Neuronal stem cell (in vitro differentiated cells): ENCODE measurements at places on chromosomes 1 and 21.

GRCh38 chr21:37711836-37712568 is 204.3 kb downstream of the KCNJ6 start:
- no peak overlapping the region for H3K4me3 ChIP-seq
- H3K36me3 ChIP-seq = no peaks in the 10 kb centered on the region
- DNase-seq = peak; percentile 61
- H3K4me1 ChIP-seq = peaks cover 18% of the 10 kb centered on the region
- no peak overlapping the region for H3K27ac ChIP-seq

GRCh38 chr1:97136996-97137395 is 415.4 kb downstream of the PTBP2 start:
- no peak for DNase-seq
- H3K27me3 ChIP-seq = no peaks in the 10 kb centered on the region
- no peak overlapping the region for H3K27ac ChIP-seq
- peaks cover 2% of the 10 kb centered on the region for H3K4me1 ChIP-seq
- no peaks in the 10 kb centered on the region for H3K36me3 ChIP-seq

DNA sequence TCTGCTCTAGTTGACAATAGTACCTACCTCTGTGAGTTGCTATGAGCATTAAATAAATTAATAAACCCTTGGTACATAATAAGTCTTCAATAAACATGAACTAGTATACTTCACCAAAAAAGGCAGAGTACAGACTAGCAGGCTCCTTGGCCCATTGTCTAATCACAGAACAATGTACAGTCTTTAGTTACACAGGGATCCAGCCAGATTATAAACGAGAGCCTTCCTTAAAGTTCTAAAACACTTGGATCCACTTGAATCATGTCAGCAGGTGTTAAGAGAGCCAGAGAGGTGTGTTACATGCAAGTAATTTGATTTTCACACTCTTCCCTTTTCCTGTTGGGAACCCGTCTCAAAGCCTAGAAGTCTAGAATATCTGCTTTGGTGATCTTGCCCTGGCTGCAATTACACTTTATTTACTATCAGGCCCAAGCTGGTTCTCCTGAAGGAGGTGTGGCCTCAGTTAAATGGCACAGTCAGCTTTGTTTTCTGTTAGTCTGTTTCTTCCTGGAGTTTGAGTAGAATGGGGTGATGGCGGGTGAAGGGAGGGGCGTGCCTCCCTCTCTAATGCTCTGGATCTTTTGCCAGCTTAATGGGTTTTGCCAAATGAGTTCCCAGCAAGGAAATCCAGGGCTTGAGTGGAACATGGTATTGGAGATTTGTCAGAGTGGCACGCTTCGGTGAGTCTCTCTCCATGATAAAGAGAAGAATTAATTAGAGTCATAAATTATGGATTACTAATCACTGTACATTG is 570.9 kb upstream of the CAMK1G start:
- H3K4me1 ChIP-seq = no peaks in the 10 kb centered on the region
- DNase-seq = no peak
- H3K27me3 ChIP-seq = no peaks in the 10 kb centered on the region
- H3K27ac ChIP-seq = no peak overlapping the region

DNA sequence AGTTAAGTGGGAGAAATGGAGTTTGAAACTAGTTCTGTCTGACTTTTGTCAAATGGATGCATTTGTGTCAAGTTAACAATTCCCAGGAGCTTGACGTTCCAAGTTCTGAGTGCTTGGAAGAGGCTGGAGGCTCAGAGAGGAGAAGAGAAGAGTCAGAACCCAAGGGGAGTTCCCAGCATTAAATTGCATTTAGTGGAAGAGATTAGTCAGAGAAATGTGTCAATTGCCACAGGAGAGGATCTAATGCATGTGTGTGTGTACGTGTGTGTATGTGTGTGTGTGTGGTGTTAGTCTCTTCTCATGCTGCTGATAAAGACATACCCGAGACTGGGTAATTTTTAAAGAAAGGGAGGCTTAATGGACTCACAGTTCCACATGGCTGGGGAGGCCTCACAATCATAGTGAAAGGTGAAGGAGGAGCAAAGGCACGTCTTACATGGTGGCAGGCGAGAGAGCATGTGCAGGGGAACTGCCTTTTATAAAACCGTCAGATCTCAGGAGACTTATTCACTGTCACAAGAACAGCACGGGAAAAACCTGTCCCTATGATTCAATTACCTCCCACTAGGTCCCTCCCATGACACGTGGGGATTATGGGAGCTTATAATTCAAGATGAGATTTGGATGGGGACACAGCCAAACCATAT is 101.5 kb upstream of the TMEM51 start:
- H3K36me3 ChIP-seq = peaks cover 79% of the 10 kb centered on the region
- H3K27ac ChIP-seq = no peak overlapping the region
- DNase-seq = no peak
- H3K4me3 ChIP-seq = no peak overlapping the region
- H3K4me1 ChIP-seq = peaks cover 2% of the 10 kb centered on the region
- peaks cover under 1% of the 10 kb centered on the region for H3K27me3 ChIP-seq

DNA sequence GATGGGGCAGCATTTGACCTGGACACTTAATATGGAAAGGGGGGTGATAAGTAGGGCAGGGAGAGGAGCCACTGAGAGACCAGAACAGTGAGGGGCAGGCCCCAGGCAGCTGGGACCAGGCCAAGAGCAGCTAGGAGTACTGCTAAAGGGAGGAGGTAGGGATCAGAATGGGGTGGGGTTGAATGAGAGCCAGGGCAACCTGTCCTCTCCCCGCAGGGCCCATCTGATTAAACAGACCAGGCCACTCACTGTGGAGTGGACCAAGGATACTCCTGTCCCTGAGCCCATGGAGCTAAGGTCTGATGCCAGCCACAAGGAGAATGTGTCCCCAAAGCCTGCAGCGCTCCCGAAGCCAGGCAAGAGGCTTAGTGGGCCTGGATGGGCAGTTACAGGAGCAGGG is 2.1 kb downstream of the C1orf167 start:
- no peak for DNase-seq
- H3K27me3 ChIP-seq = peaks cover 8% of the 10 kb centered on the region
- no peaks in the 10 kb centered on the region for H3K36me3 ChIP-seq
- no peak overlapping the region for H3K4me3 ChIP-seq

DNA sequence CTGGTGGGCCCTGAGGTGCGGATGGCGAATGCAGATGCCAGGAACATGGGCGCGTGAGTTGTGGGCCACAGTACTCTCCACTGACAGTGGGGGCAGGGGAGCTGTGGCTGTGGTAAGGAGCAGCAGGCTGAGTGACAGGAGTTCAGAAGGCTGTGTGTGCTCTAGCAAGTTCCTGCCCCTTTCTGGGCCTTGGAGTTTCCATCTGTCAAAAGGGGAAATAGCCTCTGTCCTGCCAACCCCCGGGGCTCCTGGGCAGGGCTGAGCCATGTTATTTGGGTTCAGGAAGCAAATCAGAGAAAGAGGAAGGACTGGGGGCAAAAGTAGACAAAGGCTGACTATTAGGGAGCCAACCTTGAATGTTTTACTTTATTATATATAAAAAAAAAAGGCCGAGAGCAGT is 19.5 kb upstream of the MFN2 start:
- H3K27ac ChIP-seq = no peak overlapping the region
- H3K4me1 ChIP-seq = no peaks in the 10 kb centered on the region
- no peaks in the 10 kb centered on the region for H3K27me3 ChIP-seq
- no peak for DNase-seq
- H3K4me3 ChIP-seq = no peak overlapping the region
- H3K36me3 ChIP-seq = peaks cover 72% of the 10 kb centered on the region
